ENCODE measurements at places on chromosomes 4 and X.

DNA sequence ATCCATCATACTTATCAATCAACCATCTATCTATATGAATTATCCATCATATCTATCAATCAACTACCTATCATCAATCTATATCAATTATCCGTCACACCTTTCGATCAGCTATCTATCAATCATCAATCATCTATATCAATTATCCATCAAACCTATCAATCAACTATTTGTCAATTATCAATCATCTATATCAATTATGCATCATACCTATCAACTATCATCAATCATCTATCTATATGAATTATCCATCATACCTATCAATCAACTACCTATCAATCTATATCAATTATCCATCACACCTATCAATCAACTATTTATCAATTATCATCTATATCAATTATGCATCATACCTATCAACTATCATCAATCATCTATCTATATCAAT lies 70.6 kb upstream of the PPP2R3B start:
- no peak for DNase-seq

- DNase-seq: no peak
Measured at GRCh38 chr4:15479913-15480185, 10.2 kb downstream of the CC2D2A start.

DNA sequence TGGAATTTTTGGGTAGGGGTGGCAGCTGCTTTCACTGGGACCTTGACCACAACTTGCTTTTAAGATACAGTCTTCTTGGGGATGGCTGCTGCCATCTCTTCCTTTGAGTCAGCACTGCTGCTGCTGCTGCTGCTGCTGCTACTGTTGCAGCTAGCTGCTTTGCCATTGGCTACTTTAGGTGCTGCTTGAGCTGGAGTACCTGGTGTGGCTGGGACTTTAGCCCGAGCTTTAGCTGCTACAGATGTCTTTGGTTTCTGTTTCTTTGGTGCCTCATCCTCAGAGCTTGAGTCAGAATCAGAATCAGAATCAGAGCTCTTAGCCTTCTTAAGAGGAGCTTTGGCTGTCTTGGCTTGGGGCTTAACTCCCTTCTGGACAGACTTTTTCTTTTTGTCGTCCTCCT lies 52.2 kb downstream of the FAM9B start:
- DNase-seq: no peak

GRCh38 chr4:173486714-173487392 lies 43.2 kb downstream of the HAND2 start:
- no peak for DNase-seq

- no peak for DNase-seq
Measured at GRCh38 chr4:141467225-141467624, 169.2 kb upstream of the IL15 start.

GRCh38 chr4:81997313-81997712 lies 376.5 kb downstream of the HNRNPD start:
- DNase-seq: no peak

Measured in stimulated activated CD8-positive, alpha-beta memory T cell treated with anti-CD3 and anti-CD28 coated beads, Interleukin-2, amount 100 ng/mL, for 1 hour (primary cell).